ENCODE measurements at places on chromosomes 1 and 21.
A peak's percentile ranks its signal among the peaks of the same experiment; 100 is the strongest.

- DNase-seq = no peak
These were observed 2.7 kb upstream of the EDEM3 start for GRCh38 chr1:184757406-184757805.

GRCh38 chr1:200040481-200041138, 13.1 kb downstream of the NR5A2 start:
- no peak for DNase-seq

- DNase-seq = no peak
These were observed 17.0 kb downstream of the TTC39A start for GRCh38 chr1:51313268-51313852.

GRCh38 chr1:16124377-16125087, 31.3 kb downstream of the EPHA2 start:
- DNase-seq = no peak

DNA sequence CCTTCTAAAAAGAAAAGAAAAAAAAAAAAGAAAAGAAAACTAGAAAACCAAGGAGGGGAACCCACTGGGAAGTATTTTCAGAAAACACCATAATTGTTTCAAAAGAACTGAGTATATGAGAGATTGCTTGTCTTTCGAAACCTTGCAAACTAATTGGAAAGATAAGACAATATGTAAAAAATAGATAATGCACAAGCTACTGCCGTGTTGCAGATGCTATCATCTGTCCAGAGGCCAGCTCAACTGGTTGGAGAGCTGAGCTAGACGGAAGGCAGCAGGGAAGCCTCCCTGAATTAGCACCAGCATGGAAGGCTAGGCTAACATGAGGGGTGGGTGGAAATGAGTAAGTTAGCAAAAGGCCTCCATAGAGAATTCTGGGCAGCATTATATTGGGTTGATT, 16.2 kb upstream of the CACHD1 start:
- no peak for DNase-seq

GRCh38 chr1:34370748-34371147, 194.0 kb downstream of the C1orf94 start:
- DNase-seq = no peak

GRCh38 chr1:6246497-6247467, 2.8 kb downstream of the HES3 start:
- peak; percentile 86 for DNase-seq

DNA sequence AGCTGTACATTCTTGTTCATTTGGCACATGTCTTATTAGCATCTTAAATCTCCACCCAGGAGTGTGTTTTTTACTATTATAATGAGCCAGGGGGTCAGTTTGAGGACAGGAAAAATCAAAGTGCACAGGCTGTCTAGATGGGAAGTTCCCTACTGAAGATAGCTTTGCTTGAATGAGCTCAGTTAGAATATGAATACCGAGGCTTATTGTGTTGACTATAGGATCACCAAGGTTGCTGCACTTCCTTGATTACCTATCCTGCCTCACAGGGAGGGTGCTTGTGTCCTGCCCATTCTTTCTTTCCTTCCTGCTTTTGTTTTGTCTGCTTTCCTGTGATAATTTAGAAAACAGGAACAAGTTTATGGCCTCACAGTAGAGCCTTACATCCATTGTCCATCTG, 16.3 kb downstream of the PHGDH start:
- no peak for DNase-seq

DNA sequence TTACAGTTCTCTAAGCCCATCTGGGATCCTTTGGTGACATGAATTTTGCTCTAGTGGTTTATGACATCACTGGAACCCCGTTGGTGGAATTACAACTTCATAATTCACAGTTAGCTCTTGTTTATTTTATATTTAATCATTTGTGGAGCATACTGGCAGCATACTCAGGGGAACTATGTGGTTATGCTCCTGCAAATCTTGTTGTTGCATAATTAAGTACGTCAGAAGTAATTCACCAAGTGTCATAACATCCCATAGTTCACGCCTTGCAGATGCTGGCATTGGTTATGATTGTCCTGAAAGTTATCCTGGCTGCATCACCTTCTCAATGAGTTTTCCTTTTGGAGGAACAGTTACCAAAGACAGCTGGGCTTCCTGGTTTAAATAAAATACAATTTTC, 16.5 kb downstream of the PRRX1 start:
- DNase-seq = no peak

- DNase-seq = no peak
These were observed 7.5 kb upstream of the FAAP20 start for GRCh38 chr1:2202008-2202575.

DNA sequence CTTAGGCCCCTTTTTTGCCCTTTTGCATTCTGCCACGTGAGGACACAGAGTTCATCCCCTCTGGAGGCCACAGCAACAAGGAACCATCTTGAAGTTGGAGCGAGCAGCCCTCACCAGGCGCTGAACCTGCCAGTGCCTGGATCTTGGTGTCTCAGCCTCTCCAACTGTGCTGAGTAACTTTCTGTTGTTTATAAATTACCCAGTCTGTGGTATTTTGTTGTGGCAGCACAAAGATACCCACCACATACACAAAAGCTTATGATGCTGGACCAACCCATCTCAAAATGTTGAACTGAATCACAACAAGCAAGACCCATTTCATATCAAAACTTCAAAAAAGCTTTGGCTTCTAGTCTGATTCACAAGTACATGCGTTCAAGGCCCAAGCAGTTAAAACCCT, 649.9 kb downstream of the KIF26B start:
- no peak for DNase-seq

- no peak for DNase-seq
These were observed 161.0 kb upstream of the KAZN start for GRCh38 chr1:14437417-14437918.

All from activated CD4-positive, alpha-beta T cell treated with anti-CD3 and anti-CD28 coated beads, Interleukin-2, amount 50 U/mL, for 48 hours (primary cell).